ENCODE measurements at places on chromosomes 12 and 14.

DNA sequence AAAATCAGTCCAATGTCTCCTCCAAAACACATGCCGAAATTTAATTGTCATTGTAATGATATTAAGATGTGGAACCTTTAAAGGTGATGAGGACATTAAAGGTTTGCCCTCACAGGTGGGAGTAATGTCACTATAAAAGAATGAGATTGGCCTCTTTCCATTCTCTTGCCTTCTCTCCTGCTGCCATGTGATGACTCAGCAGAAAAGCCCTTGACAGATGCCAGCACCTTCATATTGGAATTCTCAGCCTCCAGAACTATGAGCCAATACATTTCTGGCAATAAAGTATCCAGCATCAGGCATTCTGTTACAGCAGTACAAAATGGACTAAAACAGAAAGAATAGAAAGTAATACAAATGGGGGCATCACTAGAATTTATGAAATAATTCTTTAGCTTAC, 609.7 kb downstream of the SLC16A7 start:
- DNase-seq, result no peak

- DNase-seq, result no peak
These were observed 205.2 kb downstream of the NUBPL start for GRCh38 chr14:31766315-31766892.

DNA sequence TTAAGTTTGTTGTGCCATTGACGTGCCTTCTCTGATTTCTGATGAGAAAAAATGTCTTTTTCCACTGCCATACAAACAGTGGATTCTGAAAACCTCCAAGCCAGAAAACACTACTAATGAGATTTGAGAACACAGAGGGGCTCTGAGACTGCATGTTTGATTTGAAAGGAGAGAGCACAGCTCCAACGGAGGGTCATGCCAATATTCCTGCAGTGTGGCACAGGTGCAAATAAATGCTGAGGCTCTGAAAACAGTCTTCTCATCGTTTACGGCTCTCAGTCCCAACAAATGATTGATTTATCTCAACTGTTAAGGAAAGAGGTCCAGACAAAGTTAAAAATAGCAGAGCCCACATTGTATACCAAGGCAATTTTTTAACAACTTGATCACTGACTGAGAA, 128.7 kb downstream of the KCNH5 start:
- DNase-seq, result no peak

GRCh38 chr14:22553445-22553844, 35.6 kb downstream of the DAD1 start:
- no peak for DNase-seq

GRCh38 chr12:130825771-130826150, 13.3 kb downstream of the STX2 start:
- DNase-seq, result no peak

DNA sequence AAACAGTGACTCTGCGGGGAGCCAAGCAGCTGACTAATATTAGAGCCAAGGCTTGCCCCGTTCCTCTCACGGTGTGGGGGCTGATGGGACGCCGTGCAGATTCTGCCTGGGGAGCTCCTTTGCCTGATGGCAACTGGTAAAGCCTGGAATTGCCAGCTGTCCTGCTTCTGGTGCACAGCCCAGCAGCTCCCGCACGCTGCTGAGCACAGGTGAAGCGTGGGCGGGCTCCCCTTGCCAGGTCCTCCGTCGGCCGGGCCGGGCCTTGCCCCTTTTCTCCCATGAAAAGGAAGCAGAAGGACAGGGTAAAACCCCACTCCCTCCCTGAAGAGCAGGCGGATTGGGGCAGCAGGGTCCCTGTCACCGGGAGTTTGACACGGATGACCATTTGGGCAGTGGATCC, 79.0 kb downstream of the WDR20 start:
- no peak for DNase-seq

DNA sequence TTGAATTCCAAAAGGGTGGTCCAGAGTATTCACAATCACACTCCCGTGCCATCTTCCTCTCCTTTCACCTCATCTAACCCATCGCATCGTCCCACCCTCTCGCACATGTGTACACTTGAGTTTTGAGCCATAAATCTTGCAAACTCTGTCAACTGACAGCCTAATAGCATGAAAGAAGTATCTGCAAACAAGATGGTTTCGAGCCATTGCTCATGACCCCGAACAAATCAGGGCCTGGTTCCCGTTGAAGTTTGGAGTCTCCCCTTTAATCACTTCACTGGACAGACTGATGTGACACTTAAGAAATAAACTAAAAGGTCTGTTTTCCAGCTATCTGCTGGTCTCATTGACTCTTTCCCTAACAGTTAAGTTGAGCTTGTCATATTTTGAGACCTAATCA, 223.6 kb upstream of the SOX5 start:
- DNase-seq, result no peak

DNA sequence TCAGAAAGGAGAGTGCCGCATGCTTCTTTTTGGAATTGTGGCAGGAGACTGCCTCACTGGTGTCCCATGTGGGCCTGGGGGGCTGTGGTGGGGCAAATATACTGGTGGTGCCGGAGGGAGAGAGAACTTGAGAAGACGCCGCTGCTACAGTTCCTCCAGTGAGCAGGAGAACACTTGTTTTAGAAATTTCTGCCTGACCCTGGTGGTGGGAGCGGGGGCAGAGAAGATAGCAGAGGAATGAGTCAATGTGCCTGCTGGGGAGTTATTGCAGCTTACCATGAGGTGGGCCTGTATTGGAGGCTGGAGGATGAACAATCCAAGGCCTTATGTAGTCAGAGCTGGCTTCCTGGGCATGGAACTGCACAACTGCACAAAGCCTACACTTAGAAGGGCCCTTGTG, 211.8 kb downstream of the SNAPC1 start:
- DNase-seq, result no peak

DNA sequence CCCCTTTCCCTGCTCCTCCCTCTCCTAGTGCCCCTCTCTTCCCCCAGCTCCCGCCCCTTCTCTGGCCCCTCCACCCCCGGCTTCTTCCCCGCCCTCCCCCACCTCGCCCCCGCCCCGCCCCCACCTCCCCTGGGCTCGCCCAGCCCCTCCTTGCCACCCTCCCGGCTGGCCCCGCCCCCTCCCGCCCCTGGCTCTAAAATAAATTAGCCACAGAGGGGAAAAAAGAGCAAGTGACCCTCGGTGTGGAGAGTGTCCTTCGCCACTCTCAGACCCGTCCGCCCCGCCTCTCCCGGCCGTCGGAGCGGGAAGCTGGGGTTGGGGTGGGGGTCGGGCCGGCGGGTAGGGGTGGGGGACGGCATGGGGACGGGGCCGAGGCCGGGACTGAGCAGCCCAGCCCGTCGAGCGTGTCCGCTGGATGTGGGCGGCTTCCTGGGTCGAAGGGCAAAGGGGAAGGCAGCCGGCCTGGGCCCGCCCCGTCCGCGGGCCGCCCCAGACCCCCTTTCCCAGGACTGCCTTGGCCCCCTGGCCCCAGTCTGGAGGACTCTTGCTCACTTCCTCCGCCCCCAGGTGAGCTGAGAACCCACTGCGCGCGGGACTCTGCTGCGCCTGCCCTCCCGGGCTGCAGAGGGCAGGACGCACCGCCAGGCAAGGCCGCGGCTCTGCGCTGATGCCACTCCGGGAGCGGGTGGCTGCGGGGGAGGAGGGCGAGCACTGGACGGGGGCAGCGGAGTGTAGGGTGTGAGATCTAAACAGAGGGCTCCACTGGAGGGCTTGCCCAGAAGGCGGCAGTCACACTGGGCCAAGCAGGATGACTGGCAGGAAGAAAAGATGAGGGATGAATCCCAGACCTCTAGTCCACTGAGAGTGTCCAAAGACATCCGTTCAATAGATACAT, 570 bp upstream of the FIGNL2 start:
- DNase-seq, result no peak

GRCh38 chr12:74539765-74540526, 2.3 kb downstream of the ATXN7L3B start:
- DNase-seq, result peak; percentile 1

GRCh38 chr14:106694638-106695393, 1168.4 kb downstream of the TMEM121 start:
- DNase-seq, result peak; percentile 34

DNA sequence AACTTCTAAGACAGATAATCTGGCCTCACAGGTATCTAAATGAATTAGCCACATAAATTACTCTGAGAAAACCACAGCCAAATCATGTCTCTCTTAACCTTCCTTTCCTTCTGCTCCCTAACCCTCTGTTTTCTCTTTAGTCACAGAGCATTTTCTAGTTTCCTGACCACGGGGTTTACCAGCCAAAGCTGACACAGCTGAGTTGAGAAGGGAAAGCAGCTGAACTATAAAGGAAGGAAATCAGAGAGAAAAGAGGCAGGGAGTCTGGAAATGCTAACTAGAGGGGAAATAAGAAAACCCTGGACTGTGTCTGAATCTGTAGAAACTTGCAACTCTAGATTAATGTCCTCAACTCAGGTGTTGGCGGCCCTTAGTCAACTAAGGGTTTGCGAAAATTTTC, 24.4 kb downstream of the ANKS1B start:
- no peak for DNase-seq

DNA sequence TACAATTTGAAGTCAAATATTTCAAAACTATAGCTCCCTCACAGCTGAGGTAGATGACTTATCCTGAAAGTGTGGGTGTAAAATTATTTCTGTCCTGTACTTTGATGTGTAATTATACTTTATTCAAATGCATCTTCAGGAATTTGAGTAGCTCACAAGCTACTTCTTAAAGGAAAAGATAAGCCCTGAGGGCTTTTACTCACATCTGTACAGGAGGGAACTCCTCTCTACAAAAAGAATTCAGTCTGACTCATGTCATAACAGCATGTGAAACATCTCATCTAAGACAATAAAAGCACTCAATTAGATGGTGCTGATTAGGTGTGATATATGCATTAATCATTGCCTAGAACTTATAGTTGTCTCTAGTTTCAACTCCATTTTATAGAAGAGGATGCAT, 452.0 kb downstream of the PRKD1 start:
- DNase-seq, result no peak

GRCh38 chr14:80658733-80659132, 282.8 kb downstream of the CEP128 start:
- DNase-seq, result no peak

GRCh38 chr12:61939977-61940376, 320.2 kb upstream of the USP15 start:
- no peak for DNase-seq

Measured in NCI-H2107 (cell line).